SK-N-DZ (cell line): ENCODE measurements at places on chromosomes 2 and 18.

DNA sequence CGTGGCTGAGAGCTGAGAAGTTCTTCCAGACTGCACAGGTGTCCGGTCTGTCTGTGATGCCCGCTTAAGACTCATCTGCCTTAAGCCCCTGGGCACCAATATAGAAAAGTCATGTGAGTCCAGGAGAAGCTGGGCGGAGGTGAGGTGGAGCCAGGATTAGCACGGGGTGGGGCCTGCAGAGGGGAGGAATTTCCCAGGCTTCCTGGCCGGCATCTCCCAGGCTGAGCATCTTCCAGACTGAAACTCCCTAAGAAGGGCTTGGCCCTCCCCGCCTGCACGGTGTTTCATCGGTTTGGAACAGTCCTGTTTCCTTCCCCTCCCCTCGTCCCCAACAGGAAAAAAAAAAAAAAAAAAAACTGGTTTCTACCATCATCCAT, 270.3 kb downstream of the ATAD2B start:
- DNase-seq: no peak

GRCh38 chr2:20156836-20157192, 68.1 kb downstream of the SDC1 start:
- no peak for DNase-seq

DNA sequence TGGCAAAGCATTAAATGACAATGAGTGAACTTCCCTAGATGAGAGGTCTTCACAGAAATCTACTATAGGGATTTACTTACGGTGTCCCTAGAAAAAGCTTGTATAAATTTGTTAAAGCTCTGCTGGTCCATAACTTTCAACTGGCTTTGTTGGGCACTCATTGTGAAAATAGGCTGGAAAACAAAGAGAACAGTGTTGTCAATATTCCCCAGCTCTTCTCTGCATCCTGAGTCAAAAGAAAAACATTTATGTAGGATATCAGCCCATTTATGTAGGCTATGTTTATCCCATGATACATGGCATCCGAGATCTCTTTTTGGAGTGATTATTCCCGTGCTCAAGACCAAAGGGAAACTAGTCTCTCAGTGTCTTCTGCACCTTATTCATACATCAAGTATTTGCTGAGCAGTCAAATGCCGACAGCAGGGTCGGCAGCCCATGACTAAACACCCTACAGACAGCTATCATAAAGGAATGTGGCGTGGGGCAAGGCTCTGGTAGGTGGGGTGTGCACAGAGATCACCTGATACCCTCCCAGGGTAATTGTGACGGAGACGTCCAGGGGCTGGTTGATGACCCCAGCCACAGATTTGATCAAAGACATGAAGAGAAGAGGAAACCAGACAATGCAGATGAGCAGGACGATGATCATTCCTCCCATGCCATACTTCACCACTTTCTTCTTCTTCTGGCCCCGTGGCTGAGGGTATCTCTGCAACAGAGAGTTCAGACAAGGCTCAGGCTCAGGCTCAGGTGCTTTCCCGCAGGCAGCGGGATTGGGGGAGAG, 155.9 kb downstream of the NAPG start:
- no peak for DNase-seq

DNA sequence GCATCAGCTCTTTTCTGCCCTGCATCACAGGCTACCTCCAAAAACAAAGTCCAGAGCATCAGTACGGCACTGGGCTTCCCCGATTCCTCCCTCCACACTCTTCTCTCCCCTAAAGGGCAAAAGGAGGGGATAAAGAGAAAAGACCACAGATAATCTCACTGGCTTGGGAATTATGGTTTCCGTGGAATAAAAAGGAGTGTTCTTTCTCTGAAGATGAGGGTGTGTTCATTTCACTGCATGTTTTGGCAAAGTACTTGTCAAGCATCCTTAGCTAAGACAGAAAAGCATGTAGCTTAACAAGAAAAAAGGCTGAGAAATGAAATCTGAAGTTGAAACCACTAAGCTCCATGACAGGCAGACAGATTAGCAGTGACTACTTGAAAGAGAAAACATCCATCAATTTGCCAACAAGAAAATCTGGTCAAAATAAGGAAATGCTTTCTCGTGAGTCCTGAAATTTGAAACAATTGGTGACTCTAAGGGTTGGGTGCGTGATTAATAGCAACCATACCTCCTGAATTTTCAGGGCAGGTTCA, 20.6 kb upstream of the DSG3 start:
- no peak for DNase-seq

DNA sequence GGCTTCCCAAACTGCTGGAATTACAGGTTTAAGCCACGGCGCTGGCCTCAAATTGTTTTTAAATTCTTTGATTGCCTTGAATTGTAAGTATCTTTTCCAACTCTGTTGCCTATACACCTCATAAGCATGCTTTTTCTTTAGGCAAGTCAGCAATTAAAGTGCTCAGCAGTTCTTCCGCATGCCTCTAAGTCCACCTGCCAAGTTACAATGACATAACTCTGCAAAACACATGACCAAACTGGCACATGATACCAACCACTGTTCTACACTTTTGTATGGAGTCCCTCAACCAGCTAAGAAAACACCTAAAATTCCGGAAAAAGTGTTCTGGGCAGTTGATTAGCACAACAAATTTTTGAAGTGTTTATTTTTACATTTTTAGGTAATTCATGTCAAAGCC, 5.1 kb downstream of the TXNL4A start:
- no peak for DNase-seq

DNA sequence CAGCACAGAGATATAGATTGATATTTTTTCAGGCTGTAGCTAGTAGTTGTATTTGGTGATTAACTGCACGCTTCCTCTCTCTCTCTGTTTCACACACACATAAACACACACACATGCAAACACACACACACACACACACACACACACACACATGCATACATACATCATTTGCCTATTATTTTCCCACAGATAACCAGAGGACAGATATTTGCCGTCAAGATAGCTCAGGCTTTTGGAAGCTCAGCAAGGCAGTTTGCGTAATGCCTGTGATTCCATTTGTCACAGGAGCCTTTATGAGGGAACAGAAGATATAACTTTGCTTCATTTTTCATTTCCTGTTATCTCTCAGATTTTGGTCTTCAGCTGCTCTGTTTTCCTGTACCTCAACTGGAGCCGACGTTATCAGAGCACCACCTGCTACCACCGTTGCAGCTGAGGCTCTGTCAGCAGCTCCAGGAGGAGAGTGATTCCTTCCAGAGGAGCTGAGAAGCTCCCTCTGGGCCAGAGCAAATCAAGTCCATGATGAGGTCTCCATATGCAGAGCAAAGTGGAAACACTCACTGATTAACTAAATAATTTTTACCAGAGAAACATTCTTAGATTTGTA, 341.9 kb upstream of the PIK3C3 start:
- peak; percentile 79 for DNase-seq

DNA sequence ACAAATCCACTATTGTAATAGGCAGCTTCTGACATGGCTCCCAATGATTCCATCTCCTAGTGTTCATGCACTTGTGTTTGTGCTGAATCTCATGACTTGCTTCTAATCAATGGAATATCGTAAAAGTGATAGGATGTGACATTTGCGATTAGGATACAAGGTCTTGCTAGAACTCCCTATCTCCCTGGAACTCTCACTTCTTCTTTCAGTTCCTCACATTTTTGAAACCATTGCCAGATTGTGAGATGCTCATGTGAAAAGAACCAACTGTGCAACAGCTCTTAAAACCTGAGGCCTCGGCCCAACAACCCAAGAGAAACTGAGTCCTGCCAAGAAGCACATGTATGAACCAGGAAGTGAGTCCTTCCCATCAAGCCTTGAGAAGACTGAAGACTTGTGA, 226.9 kb upstream of the DTNA start:
- DNase-seq: no peak
